ENCODE measurements at places on chromosomes 11 and 22.

GRCh38 chr22:37728620-37729019 is 31.8 kb downstream of the TRIOBP start:
- no peak for DNase-seq

DNA sequence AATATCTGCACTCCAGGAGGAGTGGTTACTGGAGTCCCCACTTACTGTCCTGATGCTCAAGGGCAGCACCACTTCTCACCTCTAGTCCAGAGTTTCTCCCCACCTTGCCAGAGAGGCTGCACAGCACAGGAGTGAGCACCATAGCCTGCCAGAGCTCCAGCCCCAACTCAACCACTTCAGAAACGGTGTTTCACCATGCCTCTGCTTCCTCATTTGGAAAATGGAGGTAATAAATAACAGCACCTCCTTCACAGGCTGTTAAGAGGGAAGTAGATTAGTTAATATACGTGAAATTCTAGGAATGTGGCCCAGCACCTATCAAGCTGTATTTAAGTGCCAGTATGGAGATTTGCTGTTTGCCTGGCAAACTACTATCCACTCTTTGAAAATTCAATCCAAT is 63.0 kb downstream of the GALNT18 start:
- no peak for DNase-seq

DNA sequence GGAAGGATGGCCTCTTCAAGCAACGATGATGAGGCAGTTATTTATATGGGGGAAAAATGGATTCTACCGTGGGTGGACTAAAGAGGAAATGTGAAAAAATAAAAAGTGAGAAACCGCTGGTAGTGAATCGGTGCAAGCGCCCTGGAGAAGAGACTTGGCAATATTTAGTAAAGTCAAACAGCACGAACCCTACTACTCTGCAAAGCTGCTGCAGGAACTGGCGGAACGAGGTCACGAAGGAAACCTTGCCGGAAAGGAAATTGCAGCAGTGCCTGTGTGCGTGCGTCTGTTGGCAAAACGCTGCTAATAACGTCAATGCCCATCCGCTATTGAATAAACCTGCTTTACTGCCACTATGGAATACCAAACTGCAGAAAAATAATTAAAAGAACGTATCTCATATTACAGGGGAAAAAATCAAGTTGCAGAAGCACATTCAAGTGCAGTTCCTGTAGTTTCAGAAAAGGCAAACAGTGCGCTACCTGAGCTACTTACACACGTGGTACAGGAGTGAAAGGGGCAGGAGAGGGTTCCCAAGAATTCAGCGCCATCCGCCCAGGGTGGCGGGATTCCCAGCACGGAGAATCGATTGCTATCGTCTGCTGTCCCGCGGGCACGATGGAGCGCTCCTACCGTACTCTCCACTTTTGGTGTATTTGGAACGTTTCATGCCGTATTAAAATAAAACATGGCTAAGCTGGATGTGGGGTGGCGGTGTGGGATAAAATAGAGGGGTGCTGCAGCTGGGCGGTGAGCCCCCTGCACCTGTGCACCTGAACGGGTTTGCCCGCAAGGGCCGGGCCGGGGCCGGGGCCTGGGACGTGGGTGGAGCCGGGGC is 585 bp upstream of the NADSYN1 start:
- no peak for DNase-seq

- no peak for DNase-seq
Measured at GRCh38 chr22:46049726-46050450, 72.9 kb upstream of the WNT7B start.

GRCh38 chr11:32081129-32081641 is 9.7 kb upstream of the RCN1 start:
- no peak for DNase-seq

DNA sequence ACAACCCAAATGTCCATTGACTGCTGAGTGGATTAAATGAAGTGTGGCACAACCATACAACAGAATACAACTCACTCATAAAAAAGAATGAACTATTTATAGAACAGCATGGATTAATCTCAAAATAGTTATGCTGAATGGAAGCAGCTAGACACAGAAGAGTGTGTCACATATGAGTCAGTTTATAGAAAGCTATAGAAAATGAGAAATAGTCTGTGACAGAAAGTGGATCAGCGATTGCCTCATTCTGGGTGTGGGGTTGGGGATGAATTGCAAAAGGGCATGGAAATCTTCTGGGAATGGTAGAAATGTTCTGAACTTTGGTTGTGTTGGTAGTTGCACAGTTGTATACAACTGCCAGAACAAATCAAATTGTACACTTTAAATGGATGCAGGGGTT is 37.4 kb downstream of the PRR5L start:
- no peak for DNase-seq

GRCh38 chr22:29147331-29147899 is 58.3 kb upstream of the EMID1 start:
- DNase-seq = no peak

GRCh38 chr22:50256258-50256862 is 5.1 kb downstream of the MAPK12 start:
- DNase-seq = no peak

DNA sequence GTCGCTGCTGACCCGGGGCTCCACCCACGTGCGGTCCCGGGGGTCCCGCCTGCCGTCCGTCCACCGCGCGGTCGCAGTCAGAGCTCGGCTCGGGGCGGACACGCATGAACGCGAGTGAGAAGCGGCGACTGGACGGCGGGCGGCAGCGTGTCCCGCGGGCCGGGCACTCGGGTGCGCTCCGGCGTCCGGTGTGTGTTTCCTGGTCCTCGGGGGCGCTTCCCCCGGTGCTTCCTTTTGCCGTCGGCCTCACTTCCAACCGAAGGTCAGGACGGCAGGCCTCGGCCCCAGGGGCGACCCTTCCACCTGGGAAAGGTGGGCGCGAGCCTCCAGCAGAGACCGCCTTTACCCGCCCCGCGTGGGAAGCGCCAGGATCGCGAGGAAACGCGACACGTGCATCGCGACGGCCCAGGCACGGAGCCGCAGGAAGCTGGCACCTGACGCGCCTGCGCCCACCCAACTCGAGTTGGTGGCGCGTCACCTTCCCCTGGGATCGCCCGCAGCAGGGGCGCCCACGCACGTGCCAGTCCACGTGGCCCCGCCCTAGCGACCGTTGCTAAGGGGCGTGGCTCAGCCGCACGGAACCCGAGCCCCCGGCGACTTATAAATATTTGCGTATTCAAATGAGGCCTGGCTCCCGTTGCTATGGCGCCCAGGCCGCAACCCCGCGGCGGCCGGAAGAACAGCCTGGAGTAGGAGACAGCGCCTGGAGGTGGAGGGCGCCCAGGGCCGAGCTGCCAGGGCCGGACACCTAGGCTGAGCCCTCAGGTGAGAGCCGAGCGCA is at the start of gene LRRC56:
Gene LRRC56 (plus strand): TSS at position 687 of the 781 bp plus-strand sequence. CDS start 3,158 bp downstream, outside the sequence.
- peak; percentile 70 for DNase-seq

DNA sequence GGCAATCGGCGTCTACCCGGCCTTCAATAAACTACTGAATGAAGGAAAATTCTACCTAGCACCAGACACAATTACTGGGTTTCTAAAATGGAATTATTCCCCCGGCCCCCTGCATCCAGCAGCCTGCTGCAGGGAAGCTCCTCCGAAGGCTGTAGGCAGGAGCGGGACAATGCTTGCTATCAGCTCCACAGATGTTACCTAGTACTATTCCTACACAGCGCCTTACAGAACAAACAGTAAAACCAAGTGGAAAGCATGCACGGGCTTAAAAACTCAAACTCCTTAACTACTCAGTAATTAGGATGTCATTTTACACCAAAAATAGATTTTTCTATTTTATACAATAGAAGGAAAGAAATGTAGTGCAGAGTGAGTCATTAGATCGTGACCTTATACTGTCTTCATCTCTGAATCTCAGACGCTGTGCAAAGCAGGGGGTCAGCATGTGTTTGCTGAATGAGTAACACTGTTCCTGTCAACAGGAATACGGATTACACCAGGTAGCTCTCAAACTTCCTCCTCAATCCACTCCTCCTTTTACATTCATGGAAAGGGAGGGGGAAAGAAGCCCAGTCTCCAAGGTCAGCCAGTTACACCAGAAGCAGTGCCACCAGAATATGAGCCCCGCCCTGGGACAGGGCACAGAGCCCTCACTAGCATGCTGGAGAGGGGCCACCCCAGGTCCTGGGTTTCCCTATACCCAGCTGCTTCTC is 74.9 kb downstream of the PACSIN2 start:
- no peak for DNase-seq

GRCh38 chr11:128965485-128965884 is 22.8 kb upstream of the TP53AIP1 start:
- no peak for DNase-seq

DNA sequence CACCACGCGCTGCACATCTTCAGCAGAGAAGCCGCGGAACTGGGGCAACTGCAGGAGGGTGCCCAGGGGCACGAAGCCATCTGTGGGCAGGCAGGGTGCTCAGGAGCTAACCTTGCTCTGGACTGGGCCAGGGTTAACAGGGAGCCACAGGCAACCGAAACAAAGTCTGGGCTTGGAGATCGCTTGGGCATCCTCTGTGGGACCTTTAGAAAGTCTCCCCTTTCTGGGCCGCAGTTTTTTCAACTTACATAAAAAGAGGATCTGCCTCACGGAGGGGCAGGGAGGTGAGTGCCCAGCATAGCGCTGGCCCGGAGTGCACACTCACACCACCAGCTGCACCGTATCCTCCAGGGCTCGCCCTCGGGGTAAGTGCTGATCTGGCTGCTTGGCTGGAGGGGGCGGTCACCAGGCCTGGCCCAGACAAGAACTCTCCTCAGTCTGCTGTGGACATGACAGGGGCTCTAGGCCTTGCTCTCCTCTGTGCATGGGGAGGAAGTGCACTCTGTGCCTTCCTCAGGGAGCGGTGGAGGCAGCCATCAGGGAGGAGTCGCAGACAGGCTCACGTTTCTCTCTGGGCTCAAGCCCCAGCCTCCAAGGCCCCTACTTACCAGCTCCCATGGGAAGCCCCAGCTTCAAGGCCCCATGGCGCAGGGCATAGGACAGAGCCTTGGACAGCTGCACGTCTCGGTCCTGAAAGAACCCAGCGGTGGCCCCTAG is 937 bp downstream of the TRPT1 start:
- DNase-seq = no peak

DNA sequence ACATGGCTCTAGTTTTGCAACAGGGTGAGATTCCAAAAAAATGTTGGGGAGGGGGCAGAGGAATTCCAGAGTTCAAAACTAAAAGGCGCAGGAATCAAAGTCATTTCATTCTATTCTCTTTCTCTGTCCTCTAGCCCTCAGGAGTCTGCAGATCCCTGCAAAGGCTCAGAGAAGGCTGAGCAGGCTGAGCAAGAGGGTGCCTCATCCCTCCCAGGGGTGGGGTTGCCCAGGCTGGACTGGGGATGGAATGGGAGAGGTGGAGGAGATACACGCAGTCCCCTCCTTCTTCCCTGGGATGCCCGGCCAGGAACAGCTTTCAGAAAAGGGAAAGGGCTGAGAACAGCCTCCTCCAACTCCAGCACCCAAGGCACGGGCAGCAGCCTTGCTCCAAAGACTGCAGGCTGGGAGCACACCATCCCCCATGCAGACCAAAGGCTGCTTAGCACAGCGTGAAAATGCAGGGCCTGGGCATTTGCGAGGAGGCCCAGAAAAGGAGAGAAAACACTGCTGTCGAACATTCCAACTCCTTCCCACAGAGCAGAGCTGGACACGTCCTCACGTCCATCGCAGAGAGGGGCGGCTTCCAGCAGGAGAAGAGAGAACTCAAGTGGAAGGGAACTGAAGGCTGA is 51.8 kb downstream of the MN1 start:
- no peak for DNase-seq

- DNase-seq = no peak
Measured at GRCh38 chr22:48171271-48171691, 1408.8 kb downstream of the TBC1D22A start.

DNA sequence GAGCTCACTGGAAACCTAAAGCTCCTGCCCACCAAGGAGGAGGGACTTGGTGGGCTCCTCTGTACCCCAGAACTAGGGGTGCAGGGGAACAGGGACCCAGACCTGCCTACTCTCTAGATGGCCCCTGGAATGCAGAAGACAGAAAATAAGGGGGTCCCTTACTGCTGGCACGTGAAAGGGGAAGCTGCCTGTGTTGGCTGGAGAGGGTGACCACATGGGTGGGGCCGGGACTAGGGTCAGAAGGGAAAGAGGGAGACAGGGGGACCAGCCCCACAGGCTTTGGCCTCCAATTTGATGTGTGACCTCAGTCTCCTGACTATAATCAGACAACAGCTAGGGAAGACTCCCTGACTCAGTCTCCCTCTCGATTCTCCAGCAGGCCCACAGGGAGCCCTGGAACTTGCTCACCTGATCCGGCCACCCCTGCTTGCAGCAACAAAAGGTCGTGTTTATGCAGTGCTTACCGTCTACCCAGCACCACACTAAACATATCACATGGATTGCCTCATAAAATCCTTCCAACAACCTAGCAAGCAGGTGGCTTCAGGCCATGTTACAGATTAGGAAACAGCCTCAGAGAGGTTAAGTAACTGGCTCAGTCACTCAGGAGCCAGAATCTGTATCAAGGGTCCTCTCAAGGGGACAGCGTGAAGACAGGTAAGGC is 10.2 kb downstream of the ARAP1 start:
- no peak for DNase-seq

DNA sequence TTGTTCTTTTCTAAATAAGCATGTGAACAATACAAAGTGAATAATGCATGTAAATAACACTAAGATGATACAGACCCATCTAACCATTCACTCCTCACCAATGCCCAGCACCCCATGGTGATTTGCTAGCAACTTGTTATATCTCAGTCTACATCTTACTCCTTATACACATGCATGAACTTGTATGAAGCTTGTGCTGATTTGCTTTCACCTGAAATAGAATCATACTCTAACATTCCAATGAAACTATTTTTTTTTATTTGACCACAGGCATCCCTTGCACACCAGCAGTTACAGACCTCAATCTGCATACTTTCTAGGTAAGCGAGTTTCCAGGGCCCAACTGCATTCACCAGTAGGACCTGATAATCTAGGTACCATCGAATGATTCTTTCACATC is 873.6 kb downstream of the OPCML start:
- no peak for DNase-seq

DNA sequence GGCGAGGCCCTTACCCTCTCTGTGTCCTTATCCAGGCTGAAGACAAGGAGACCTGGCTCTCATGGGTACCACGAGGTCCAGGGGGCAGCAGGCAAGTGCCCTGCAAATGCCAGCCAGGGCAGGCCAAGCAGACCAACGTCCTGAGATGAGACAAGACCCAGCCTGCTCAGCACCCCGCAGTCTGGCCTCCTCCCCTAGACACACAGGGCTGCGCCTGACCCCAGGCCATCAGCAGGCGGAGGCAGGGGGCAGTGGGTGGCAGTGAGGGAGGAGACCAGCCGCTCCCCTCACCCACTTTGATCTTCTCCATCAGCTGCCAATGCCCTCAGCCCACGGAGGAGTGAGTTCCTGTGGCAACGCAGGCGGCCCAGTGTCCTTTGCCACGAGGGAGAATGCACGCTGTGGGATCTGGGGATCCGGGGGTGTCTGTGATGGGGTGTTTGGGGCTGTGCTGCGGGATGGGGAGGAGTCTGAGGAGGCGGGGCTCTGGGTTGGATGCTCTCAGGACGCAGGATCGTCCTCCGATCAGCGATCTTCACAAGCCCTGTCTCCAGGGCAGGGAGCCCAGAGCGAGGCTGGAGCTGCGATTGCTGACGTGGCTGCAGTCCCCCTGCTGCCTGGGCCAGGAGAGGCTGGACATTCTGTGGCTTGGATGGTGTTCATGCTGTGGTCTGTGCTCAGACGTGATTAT is 30.5 kb upstream of the PPARA start:
- no peak for DNase-seq

GRCh38 chr11:124551189-124551588 is 7.7 kb upstream of the OR8B12 start:
- no peak for DNase-seq
